ENCODE measurements at places on chromosomes 7 and 10. TPM values are rescaled to one million over a fixed set of nuclear protein-coding genes. Genes with fewer than 3 reads are reported as not detected.
A peak's percentile ranks its signal among the peaks of the same experiment; 100 is the strongest.

Gene TRIM50
- total RNA-seq, result not detected

Gene SAMD8
- 37.4 TPM for total RNA-seq

Gene PRKCQ
- total RNA-seq, result 43.4 TPM

Gene ACHE
- total RNA-seq, result 0.22 TPM

Gene HSPA12A
- total RNA-seq, result 0.49 TPM

Gene LRMDA
- not detected for total RNA-seq

Gene TBL2
- total RNA-seq, result 25.2 TPM

Gene GDF10
- total RNA-seq, result 0.16 TPM

Gene RARRES2
- not detected for total RNA-seq

Gene RTKN2
- total RNA-seq, result 3.9 TPM

Gene SLC16A9
- not detected for total RNA-seq

DNA sequence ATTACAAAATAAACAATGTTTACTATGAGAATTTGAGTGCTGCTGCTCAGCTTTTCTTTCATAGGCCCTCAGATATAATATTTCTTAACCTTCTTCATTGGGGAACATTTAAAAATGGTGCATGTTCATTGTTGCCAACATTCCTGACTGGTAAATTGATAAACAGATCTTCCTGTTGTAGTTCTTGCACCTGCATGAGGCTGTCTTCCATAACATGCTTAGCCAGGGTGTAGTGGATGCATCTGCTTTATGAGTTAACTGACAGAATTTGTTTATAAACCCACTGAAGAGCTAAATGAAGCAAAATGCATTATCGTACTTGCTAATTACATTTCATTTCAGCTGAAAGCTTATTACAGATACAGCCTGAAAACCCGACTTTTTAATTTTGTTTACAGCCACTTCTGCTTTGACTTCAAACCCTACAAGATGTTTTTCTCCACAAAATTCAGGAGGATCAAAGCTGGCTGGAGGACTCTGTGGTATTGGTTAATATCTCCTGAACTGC is 177.2 kb downstream of the SEM1 start:
- no peak overlapping the region for H3K4me3 ChIP-seq
- no peaks in the 10 kb centered on the region for H3K36me3 ChIP-seq
- no peak overlapping the region for H3K27ac ChIP-seq

GRCh38 chr7:128093614-128094570 is 62.7 kb upstream of the LRRC4 start:
- no peaks in the 10 kb centered on the region for H3K27me3 ChIP-seq
- no peak overlapping the region for H3K27ac ChIP-seq
- H3K36me3 ChIP-seq, result peaks cover 57% of the 10 kb centered on the region
- DNase-seq, result no peak
- no peak overlapping the region for H3K4me3 ChIP-seq

GRCh38 chr7:67655168-67655567 is 658.5 kb downstream of the TYW1 start:
- H3K27me3 ChIP-seq, result no peaks in the 10 kb centered on the region
- H3K27ac ChIP-seq, result no peak overlapping the region
- DNase-seq, result no peak
- H3K4me3 ChIP-seq, result no peak overlapping the region
- H3K36me3 ChIP-seq, result no peaks in the 10 kb centered on the region
- H3K4me1 ChIP-seq, result no peaks in the 10 kb centered on the region

GRCh38 chr7:114531326-114531725 is 116.7 kb downstream of the FOXP2 start:
- no peaks in the 10 kb centered on the region for H3K27me3 ChIP-seq
- no peak for DNase-seq
- H3K27ac ChIP-seq, result no peak overlapping the region

- H3K27ac ChIP-seq, result no peak overlapping the region
- no peaks in the 10 kb centered on the region for H3K4me1 ChIP-seq
- DNase-seq, result no peak
- H3K36me3 ChIP-seq, result no peaks in the 10 kb centered on the region
These were observed 365.7 kb downstream of the GPR37 start for GRCh38 chr7:124399941-124400340.

- no peaks in the 10 kb centered on the region for H3K27me3 ChIP-seq
- H3K4me1 ChIP-seq, result peaks cover 87% of the 10 kb centered on the region
- no peak overlapping the region for H3K4me3 ChIP-seq
- no peaks in the 10 kb centered on the region for H3K36me3 ChIP-seq
- no peak overlapping the region for H3K27ac ChIP-seq
These were observed 4.0 kb downstream of the INPP5A start for GRCh38 chr10:132541601-132542011.

- no peak for DNase-seq
- no peaks in the 10 kb centered on the region for H3K36me3 ChIP-seq
- H3K27me3 ChIP-seq, result no peaks in the 10 kb centered on the region
- no peak overlapping the region for H3K27ac ChIP-seq
- H3K4me3 ChIP-seq, result no peak overlapping the region
These were observed 14.6 kb upstream of the AZGP1 start for GRCh38 chr7:99990460-99990852.

GRCh38 chr10:77816311-77816710 is 110.2 kb downstream of the DLG5 start:
- H3K27ac ChIP-seq, result no peak overlapping the region
- H3K4me3 ChIP-seq, result no peak overlapping the region
- DNase-seq, result no peak
- H3K4me1 ChIP-seq, result peaks cover 4% of the 10 kb centered on the region
- no peaks in the 10 kb centered on the region for H3K36me3 ChIP-seq
- no peaks in the 10 kb centered on the region for H3K27me3 ChIP-seq

DNA sequence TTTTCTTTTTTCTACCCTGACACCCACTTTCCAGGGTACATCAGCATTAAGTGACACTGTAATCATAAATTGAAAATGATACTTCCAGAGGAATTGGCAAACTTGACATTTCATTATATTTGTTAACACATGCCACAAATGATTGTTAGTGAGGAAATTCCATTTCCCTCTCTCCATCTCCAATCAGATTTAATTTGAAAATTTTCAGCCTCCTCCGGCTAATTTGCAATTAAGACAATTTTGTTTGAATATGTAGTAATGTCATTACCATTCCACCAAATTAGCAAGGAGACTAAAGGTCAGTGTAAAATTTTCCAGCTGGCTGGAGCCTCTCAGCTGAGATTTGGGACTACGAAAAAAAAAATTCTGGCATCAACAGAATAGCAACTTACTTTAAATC is 242.7 kb downstream of the FOXP2 start:
- H3K4me3 ChIP-seq, result no peak overlapping the region
- H3K4me1 ChIP-seq, result no peaks in the 10 kb centered on the region
- no peaks in the 10 kb centered on the region for H3K36me3 ChIP-seq
- DNase-seq, result no peak

DNA sequence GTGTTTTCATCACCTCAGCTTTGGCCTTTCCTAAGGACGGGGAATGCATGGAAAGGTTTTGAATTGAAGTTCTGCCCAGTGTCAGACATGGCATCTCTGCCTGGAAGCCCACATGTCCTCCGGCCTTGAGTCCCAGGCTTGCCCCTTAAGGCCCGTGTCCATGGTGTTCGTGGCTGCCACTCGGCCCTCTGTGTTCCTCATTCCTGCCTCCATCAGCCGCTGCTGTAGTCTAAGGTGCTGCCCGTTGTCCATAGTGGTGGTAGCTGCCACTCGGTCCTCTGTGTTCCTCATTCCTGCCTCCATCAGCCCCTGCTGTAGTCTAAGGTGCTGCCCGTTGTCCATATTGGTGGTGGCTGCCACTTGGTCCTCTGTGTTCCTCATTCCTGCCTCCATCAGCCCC is 180.7 kb upstream of the SHH start:
- no peaks in the 10 kb centered on the region for H3K36me3 ChIP-seq
- no peak overlapping the region for H3K27ac ChIP-seq
- no peak for DNase-seq
- peaks cover 48% of the 10 kb centered on the region for H3K4me1 ChIP-seq

DNA sequence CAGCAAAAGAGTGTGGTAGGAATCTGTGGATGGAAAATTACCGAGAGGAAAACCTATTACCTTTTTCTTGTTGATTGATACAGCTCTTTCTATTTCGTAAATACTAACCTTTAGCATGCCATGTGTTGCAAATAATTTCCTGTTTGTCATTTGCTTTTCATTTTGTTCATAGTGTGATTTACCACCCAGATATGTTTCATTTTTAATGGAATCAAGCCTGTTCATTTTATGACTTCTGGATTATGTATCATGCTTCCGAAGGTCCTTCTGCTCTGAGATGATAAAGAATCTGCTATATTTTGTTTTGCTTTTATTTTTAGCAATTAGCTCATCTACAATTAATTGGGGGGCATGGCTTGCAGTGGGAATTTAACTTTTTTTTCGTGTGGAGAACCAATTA is 46.5 kb downstream of the INPP5F start:
- H3K4me3 ChIP-seq, result no peak overlapping the region
- H3K36me3 ChIP-seq, result no peaks in the 10 kb centered on the region
- H3K4me1 ChIP-seq, result no peaks in the 10 kb centered on the region
- no peak overlapping the region for H3K27ac ChIP-seq
- no peaks in the 10 kb centered on the region for H3K27me3 ChIP-seq

- DNase-seq, result no peak
- peaks cover 28% of the 10 kb centered on the region for H3K4me1 ChIP-seq
- no peak overlapping the region for H3K4me3 ChIP-seq
These were observed 3.2 kb downstream of the MRPL43 start for GRCh38 chr10:100983868-100984671.

- H3K4me1 ChIP-seq, result no peaks in the 10 kb centered on the region
- peaks cover 3% of the 10 kb centered on the region for H3K27me3 ChIP-seq
- no peak overlapping the region for H3K4me3 ChIP-seq
These were observed 260.8 kb downstream of the DYNC1I1 start for GRCh38 chr7:96033009-96033598.

GRCh38 chr10:1050145-1050544 is 1.2 kb upstream of the IDI1 start:
- peaks cover 44% of the 10 kb centered on the region for H3K4me1 ChIP-seq
- H3K36me3 ChIP-seq, result peaks cover 24% of the 10 kb centered on the region
- H3K27ac ChIP-seq, result peak overlapping the region; percentile 96
- DNase-seq, result no peak
- peak overlapping the region; percentile 91 for H3K4me3 ChIP-seq

DNA sequence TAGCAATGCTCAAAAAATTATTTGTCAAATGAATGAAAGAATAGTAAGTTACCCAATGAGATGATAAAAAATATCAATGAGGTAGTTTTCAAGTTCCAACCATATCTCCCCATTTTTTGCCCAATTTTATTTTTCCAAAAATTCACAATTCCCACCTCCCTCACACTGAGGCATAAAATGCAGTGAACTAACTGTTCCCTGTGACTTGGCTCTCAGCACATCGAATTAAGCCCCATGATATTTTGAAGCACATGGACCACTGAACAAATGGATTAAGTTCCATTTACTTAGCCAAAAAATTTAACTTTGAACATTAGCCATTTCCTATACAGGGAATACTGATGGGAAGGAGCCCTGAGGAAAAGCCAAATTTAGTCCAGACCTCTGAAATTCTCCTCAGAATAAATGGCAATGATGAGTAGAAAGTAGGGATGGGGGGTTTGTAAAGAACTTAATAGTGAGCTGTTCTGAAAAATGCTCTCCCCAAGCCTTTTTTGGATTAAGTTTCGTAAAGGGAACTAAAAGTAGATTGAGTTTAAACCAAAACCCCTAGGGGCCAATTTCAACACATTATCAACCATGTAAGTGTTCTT is 166.3 kb upstream of the GRM3 start:
- no peaks in the 10 kb centered on the region for H3K27me3 ChIP-seq
- H3K36me3 ChIP-seq, result no peaks in the 10 kb centered on the region
- no peak for DNase-seq
- H3K4me3 ChIP-seq, result no peak overlapping the region
- no peaks in the 10 kb centered on the region for H3K4me1 ChIP-seq
- H3K27ac ChIP-seq, result no peak overlapping the region

GRCh38 chr10:13449296-13449695 is 79.5 kb downstream of the BEND7 start:
- no peak for DNase-seq
- no peaks in the 10 kb centered on the region for H3K36me3 ChIP-seq
- H3K27me3 ChIP-seq, result peaks cover 3% of the 10 kb centered on the region
- no peak overlapping the region for H3K27ac ChIP-seq
- no peaks in the 10 kb centered on the region for H3K4me1 ChIP-seq

Measured in CD4-positive, alpha-beta T cell (primary cell).